ENCODE measurements at places on chromosomes 4 and X.

DNA sequence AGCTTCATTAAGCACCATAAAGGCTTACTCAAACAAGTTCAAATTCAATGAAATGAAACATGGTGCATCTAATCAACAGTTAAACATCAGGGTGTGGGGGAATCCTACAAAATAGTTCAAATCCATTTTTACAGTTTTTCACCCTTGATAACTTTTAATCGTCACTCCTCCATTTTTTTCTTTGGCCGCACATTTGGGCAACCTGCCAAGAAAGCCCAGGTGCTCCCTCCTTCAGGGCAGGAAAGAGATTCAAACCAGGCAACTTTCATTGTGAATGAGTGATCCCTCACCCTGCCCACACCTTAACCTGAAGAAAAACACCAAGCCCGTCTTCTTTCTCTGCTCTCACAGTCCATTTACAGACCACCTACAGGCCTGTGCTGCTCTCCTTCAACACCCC is 24.9 kb downstream of the TRIM61 start:
- no peak for DNase-seq

- no peak for DNase-seq
Measured at GRCh38 chr4:107006218-107006617, 29.9 kb downstream of the DKK2 start.

DNA sequence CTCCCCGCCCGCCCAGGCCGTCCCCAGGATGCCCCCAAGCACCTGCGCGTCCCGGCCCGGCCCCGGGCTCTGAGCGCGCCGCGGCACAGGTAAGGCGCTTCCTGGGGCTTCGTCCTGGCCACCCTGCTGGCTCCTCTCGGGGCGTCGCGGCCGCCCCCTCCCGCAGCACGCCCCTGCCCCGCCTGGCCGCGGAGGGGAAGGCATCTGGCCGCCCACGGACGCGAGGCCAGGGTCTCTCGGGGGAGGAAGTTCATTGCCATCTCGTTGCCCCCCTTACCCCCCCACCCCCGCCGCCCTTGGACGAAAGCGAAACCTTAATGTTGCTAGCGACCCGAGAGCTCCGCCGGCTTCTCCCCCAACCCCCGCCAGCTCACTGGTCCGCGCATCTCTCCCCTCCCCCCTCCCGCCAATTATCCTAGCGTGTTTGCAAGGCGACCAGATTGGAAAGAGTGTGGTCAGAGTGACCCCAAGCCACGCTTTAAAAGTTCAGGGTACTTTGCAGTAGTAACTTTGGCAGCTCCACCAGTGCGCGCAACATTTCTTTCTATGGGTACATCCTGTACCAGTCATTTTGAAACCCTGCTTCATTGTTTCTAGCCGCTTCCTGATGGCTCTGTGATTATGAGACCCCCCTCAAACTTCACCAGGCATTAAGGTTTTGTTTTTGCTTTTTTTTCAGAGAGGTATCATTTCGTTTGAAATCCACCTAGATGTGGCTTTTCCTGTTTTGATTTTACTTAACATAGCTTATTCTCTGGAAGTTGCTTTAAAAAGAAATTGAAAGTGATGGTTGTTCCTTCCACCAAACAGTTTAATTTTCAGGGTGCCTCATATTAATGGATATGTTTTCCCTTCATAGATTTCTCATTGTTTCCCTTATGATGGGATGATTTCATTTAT is 626 bp downstream of the TBC1D1 start:
- DNase-seq, result peak; percentile 38

DNA sequence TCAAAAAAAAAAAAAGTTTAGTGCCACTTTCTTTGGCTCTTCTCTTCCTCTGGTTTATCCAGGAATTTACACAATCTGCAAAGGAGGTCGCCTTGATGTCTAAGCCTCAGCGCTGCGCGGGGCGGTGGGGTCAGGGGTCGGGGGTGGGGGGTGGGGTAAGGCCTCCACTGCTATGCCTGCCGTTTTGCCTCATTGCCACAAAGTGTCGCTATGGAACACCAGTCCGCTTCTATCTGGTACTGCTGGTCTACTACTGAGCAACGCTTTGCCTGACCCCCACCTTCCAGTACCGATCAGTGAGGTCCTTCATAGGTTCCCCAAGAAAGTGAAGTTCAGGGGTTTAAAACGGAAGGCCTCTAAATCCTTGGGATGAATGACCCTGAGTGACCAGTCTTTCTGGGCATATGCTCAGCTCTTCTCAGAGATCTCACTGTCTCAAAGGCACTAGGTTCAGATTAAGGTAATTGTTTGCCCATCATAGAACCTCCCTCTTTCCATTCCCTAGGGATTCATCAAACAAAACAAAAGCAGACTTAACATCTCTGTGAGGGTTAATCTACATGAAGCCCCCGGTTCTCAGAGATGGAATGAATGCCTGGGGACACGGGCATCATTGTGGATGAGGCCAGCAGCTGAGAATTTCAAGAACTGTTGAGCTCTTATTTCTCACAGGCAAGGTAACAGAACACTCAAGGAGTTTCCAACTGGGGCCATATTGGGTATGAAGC is 16.9 kb upstream of the TSR2 start:
- DNase-seq, result no peak
